AG10803 (cell line): ENCODE measurements at places on chromosomes 13 and 19.

- no peak for DNase-seq
Observed at GRCh38 chr19:47186446-47187334, 44.3 kb downstream of the BBC3 start.

DNA sequence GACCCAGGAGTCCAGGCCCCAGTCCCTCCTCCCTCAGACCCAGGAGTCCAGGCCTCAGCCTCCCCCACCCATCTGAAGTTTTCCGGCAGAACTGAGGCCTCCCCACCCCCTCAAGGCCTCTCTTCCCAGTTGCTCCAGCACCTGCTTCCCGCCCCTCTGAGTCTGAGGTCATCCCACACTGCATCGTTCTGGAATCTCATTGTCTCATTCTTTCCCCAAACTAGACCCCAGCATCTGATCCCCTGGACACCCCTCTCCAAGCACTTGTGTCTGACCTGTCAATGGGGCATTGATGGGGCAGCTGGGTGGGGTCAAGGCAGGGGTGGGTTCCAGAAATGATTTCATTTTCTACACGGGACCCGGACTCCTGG lies 793 bp upstream of the SBK2 start:
- no peak for DNase-seq

DNA sequence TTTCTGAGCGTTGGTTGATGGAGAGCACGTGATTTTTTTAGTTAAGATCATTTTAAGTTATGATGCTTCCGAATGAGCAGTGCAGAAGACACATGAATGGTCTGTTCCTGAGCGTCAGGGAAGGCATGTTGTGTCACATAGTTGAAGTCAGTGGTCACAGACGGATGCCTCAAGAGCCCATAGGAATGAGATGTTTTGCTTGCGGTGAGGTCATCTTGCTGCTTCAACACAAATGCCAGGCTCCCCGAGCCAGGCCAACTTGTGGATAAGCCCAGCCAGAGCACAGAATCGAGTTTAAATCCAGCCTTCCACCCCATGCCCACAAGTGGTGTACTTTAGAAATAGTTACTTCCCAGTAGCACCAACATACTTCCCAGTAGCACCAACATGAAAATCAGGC lies 5.4 kb downstream of the UPF3A start:
- peak; percentile 47 for DNase-seq

DNA sequence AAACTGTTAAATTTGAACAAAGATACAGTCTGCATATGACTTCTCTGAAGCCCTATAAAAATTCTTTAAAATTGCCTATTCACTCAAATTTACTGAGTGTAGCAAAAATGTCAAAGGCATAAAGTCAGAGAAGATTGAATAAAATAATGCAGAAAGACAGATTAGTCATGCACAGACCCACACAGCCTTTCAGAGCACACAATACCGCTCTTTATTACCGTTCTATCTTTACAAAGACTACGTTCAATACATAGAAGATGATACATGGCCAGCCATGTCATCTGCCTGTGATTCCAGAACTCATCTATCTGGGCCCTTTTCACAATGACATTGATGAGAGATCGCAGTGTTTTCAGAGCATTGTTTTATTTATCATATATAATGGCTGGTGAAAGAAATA lies 107.2 kb downstream of the URI1 start:
- DNase-seq = no peak

DNA sequence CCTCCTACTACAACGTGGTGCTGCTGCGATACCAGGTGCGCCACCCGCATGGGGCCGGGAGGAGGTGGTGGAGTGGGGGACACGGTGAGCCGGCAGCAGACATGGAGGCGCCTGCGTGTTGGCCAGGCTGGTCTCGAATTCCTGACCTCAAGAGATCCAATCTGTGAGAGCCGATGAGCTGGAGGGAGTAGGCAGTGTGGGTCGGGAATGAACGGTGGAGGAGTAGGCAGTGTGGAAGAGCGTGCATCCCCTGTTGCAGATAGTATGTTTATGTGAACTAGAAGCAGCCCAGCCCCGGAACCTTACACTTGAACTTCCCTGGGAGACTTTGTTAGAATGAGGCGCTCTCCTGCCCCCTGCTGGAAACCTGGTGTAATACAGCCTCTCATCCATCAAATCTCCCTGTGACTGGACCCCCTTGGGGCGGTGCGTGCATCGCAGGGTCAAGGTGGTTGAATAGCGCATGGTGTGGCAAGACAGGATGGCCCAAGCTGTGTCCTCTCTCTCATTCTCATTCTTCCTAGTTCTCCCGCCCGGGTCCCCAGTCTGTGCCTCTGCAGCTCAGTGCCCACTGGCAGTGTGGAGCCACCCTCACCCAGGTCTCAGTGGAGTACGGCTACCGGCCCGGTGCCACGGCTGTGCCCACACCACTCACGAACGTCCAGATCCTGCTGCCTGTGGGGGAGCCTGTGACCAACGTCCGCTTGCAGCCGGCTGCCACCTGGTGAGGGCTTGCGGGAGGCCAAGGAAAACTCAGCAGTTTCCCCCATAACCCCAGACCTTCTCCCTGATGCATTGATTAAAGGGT lies 10.5 kb upstream of the B3GNT3 start:
- DNase-seq = peak; percentile 48

- no peak for DNase-seq
Observed at GRCh38 chr13:87919956-87920355, 248.8 kb downstream of the SLITRK5 start.

- DNase-seq = no peak
Observed at GRCh38 chr13:31311921-31312320, 112.1 kb downstream of the B3GLCT start.

- no peak for DNase-seq
Observed at GRCh38 chr13:65473196-65473595, 1756.9 kb downstream of the PCDH9 start.

GRCh38 chr13:38871275-38871674 lies 119.4 kb downstream of the STOML3 start:
- no peak for DNase-seq

DNA sequence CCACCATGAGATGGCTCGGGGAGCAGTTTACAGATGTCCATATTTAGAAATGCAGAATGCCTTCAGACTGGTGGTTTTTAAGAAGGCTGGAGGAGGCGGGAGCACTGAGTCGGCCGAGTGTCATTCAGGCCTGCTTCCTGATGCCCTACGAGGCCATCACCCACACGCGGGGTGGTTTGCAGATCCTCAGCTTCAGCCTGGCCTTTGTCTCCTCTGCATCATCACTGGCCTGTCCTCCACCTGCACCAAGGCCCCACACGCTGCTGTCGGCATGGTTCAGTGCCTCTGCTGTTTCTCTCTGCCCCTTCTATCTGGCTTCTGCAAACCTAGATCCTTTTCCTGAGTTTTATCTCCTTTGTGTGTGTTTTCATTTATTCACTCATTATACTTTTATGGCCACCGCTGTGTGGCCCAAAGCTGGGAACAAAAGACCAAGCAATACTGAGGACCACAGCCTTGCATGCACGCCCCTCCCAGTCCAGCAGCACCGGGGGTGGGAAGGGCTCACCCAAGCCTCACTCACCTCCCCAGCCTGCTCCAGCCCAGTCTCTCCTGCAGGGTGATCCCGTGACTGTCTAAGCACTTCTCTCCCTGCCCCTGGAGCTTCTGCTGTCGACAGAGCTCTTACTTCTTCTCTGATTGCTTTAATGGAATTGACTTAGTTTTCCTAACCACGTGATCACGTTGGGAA lies 240.8 kb downstream of the TEX29 start:
- DNase-seq = no peak

DNA sequence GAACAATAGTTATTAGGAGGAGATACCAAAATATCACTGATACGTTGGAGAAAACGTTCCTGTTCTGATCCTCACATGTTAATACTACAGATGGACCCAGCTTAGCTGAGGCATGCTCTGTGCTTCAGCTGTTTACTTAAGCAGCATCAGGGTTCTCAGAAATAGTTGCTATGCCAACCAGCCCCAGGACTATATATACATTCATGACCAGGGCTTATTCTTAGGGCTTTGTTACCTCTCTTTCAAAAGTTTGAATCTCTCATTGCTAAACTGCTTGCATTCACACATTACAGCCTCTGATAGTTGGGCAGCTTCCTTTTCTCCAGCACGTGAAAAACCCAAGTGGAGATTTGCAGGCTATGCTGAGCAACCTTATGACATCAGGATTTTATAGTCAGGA lies 800.4 kb downstream of the DIAPH3 start:
- DNase-seq = no peak

DNA sequence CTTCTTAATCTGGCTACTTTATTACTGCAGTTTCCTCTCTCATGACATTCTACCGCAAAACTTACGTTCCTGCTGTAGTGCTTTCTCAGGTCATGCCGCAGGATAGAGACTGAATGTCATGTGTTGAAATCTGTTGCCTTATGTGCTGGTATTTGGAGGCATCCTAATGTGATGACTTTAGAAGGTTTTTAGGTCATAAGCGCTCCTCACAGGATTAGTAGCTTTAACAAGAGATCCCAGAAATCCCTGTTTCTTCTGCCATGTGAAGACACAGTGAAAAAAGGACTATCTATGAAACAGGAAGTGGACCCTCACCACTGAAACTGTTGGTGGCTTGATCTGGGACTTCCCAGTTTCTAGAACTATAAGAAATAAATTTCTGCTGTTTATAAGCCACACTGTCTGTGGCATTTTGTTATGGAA lies 209.3 kb downstream of the LACC1 start:
- peak; percentile 2 for DNase-seq

DNA sequence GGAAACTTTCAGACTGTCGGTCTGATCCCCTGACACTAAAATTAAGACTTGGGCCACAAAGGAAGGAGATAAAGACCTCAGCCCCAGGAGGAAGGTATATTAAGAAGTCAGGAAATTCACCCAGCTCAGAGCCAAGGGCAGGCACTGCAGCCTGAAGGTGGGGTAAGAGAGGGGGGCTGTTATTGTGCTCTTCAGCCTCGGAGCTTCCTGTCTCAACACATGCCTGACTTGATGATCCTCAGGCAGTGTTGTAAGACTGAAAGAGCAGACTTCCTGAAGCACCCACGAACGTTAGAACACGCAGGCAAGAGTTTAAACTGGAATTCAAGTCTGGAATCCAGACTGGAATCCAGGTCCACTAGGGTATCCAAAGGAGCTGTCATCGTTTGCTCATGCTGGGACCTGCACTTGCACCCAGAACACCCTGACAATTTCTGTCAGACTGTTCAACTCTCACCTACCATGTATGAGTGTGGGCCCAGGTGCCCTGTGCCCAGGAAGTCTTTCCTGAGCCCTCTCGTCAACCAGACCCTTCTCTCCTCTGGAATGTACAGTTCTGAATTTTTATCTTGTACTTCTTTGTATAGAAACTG lies 10.7 kb upstream of the FLT1 start:
- DNase-seq = no peak

DNA sequence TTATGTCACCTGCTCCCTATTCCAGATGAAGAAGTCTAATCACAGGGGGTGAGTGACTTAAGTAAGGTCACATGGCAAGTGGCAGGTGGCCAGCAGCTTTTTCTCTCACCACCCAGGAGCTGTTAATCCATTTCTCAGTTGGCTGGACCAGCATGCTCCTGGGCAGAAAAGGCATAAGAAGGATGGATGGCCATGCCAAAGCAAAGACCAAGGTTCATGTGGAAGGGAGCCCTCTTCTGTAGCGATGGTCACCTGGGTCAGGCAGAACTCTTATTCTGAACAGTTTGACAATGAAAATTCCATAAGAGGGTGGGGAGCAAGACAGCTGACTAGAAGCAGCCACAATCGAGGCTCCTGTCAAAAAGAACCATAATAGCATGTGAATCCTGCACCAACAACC lies 538.1 kb downstream of the SUCLA2 start:
- DNase-seq = no peak

GRCh38 chr19:41991025-41991424 lies 3.0 kb downstream of the ATP1A3 start:
- no peak for DNase-seq

- no peak for DNase-seq
Observed at GRCh38 chr19:19627621-19628500, at the start of gene LPAR2. Gene LPAR2 (minus strand): TSS chr19:19628220. CDS start chr19:19627275, 945 bp downstream.

- no peak for DNase-seq
Observed at GRCh38 chr13:47407808-47408207, 511.0 kb upstream of the HTR2A start.

DNA sequence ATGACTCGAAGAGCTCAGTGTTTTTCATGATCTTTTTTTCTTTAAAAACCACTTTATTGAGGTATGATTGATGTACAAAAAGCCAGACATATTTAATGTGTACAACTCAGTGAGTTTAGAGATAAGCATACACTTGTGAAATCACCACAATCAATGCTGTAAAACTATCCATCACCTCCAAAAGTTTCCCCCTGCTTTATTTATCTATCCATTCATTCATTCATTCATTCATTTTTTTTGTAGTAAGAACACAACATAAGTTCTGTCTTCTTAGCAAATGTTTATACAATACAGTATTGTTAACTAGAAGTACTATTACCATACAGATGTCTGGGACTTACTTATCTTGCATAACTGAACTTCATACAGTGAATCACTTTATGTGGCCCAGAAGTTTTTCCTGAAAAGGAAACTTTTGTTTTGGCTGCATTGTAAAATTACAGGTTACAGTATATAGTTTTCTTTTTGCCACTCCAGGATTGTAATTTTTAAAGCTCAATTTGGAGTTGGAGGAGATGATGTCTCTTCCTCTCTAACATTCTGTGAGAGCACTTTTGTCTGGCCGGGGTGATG lies 6.7 kb downstream of the RAP2A start:
- DNase-seq = no peak

- peak; percentile 38 for DNase-seq
Observed at GRCh38 chr19:42267644-42268141, 1.4 kb upstream of the CIC start.

GRCh38 chr19:11378319-11379189 lies 4.1 kb downstream of the SWSAP1 start:
- peak; percentile 66 for DNase-seq

DNA sequence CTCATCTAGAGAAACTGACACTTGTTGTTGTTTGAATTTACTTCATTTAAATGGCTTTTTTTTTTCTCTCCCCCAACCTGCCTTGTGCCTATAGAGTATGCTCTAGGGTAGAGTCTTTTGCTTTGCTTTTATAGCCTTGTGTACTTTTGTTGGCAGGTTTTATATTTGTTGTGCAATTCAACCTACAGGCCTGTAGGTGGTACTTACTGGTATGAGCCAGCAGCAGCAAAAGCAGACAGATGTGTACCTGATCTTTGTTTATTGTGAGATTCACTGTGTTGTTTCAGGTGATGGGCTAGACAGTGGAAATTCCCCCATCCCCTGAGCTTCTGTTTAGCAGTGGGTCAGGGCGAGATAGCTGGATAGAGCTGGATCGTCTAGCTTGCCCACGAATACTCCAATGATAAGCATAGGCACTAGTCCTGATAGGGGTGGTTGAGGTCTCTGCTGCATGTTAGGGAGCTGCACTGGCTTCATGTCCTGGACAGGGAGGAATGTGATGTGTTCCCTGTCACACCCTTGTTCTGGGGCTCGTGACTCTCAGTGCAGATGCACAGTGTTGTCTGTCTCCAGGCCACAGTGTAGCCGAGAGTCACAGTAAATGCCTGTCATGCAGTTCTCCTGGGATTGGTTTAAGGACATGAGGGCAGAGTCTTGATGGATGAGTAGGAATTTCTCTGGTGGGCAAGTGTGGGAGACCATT lies 21.3 kb downstream of the DNAJC3 start:
- no peak for DNase-seq

- no peak for DNase-seq
Observed at GRCh38 chr13:108315991-108316390, 46.5 kb downstream of the TNFSF13B start.
